ENCODE measurements at places on chromosomes 5 and 9.

DNA sequence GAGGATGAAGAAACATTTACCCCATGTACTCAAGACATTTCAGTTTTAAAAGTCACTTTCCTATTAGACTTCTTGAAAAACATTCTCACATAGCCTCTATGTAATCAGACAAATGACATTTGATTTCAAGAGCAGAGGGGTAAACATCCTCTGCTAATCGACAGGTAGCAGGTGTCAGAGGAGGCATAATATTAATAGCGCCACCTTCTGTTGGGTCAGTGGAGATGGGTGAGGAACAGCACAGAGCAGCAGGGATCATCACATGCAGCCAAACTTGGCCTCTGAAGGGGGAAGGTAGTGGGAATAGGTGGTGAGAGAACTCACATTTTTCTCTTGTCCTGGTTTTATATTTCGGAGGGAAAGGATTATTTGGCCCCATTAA, 3.3 kb upstream of the LSM11 start:
- peak; percentile 42 for DNase-seq

GRCh38 chr9:80957801-80958200, 731.5 kb downstream of the TLE1 start:
- no peak for DNase-seq

DNA sequence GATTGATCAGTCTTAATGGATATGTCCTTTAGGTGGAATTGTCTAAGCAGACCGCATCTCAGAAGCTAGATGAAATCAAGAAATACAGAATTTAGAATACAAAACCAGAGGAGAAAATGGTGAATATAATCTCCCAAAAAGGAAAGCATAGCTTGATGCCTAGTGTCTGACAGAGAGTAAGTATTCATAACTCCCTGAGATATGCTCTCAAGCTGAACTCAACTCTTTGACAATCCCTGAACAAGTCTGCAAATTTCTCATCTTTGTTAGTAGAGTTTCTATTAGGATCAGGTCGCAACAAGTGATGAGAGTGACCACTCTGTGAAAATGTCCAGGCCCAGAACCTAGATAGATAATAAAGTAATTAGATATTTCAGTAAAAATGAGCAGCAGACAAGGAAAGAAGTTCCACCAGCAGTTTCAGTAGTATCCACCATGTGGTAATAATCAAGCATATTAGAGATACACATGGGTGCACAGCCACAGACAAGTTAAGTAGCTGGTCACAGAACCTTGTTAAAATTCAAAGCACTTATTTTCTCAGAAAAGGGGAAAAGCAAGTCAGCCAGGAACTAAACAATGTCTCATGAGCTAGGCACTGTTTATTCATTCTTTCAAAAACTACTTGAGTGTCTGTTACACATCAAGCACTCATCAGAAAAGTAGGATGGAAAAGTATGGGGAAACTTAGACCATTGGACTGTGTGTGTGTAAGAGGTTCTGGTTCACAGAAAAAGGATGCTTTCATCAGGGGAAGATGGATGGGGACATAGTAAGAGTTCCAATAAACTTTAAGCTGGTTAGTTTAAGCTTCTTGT, 481.5 kb upstream of the TUSC1 start:
- DNase-seq, result peak; percentile 12

DNA sequence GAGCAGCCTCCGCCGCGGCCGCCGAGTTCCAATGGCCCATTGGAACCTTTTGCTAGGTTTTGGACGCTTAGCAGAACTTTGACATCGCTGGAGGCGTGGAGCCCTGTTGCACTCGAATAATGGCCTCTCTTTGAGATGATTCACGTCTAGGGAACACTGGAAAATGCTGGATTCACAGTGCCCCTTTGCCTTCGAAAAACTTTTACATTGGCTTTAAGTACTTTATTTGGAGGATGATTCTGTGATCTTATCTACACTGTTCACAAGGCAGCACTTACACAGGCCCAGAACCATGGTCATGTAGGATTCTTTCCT, 536 bp upstream of the PPIC start:
- no peak for DNase-seq

DNA sequence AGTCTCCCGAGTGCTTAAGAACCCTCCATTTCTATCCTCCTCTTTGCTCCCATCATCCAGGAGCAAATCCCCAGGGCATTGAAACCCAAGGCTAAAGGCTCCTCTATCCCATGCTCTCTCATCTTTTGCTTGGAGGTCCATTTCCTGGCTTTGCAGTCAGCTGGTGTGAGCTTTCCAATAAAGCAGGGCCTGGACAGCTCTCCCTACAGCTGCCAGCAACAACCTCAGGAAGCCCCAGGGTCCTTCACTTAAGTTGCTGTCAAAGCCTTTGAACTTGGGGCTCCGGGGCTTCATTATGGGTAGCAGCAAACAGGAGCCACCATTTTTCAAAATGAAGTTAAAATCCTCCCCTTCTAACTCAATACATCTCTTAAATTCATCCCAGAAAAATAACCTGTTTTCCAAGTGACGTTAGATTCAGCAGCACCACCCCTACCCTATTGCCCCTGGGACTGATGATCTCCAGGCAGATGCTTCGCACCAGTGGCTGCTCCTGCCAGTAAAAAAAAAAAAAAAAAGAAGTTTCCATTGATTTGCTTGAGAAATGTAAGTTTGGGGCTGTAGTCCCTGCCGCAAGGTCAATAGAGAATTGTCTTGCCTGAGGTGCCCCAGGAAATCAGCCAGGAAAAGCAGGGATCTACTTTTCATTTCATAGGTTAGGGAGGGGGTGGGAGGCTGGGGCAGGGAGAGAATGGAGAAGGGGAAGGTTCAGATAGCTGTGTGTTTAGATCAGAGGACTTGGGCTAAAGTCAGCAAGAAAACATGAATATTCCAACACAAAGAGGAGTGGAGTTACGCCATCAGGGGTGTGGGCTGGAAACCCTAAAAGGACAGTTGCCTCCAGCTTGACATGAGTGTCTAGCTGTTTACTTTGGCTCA, 83.8 kb upstream of the IL6ST start:
- DNase-seq, result no peak

GRCh38 chr9:76876098-76876497, 29.8 kb downstream of the PRUNE2 start:
- no peak for DNase-seq

GRCh38 chr9:130681769-130682420, 11.7 kb upstream of the EXOSC2 start:
- DNase-seq, result peak; percentile 65

GRCh38 chr9:132948482-132949050, 4.2 kb upstream of the TSC1 start:
- no peak for DNase-seq

DNA sequence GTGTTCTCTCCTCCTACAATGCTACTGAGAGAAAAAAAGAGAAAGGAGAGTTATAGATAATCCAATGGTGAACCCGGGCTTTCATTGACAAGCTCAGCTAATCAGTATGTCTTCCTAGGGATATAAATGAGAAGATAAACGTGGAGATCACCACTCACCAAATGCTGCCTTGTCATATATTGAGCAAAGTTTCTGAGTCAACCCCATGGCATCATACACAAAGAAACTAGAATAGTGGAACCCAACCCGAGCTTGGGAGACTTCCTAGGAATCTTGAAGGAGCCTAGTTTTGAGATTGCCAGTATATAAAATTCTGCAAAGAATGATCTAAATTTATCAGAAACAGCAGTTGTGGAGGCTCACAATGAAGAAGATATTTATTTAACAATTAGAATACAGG, 47.8 kb downstream of the PTPN3 start:
- no peak for DNase-seq

GRCh38 chr5:172809774-172810173, 24.3 kb upstream of the ERGIC1 start:
- DNase-seq, result no peak

DNA sequence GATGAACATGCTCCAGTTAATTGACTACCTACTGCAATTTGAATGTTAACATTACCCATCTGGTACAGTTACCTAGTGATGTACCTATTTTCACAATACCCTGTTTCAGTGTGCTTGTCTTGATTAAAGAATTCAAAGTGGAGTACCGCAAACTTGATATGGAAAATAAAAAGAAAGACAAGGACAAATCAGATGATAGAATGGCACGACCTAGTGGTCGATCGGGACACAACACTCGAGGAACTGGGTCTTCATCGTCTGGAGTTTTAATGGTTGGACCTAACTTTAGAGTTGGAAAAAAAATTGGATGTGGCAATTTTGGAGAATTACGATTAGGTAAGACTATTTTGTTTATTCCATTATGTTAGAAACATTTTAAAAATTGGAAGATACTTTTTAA, 33.5 kb downstream of the CSNK1G3 start:
- DNase-seq, result peak; percentile 20

DNA sequence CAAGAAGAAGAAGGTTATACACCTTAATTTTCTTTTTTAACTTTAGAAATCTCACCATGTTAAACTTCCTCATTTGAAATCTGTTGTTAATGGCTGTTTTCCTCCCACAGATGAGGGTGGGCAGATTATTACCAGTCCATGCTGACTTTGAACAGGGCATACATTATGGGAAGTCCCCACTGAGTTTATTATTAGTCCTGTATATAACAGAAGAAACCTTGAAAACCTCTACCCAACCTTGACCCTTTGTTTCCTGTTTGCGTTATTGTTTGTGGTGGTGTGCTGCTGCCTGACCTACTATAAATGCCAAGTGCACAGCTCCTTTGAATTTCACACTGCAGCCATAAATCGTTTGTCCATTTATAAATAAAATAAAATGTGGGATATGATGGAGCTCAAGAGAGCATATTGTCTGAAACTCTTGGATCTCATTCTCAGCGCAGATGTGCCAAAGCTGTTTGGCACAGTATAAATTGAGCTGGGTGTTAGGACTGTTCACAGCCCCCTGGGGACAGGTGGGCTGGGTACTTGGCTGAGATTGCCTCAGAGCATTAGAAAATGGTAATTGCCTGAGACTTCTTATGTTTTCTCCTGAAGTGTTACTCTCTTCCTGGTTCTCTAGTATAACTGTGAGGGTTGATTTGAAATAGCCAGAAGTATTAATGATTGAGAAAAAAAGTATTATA, 139.6 kb downstream of the SPATA31D1 start:
- DNase-seq, result no peak

DNA sequence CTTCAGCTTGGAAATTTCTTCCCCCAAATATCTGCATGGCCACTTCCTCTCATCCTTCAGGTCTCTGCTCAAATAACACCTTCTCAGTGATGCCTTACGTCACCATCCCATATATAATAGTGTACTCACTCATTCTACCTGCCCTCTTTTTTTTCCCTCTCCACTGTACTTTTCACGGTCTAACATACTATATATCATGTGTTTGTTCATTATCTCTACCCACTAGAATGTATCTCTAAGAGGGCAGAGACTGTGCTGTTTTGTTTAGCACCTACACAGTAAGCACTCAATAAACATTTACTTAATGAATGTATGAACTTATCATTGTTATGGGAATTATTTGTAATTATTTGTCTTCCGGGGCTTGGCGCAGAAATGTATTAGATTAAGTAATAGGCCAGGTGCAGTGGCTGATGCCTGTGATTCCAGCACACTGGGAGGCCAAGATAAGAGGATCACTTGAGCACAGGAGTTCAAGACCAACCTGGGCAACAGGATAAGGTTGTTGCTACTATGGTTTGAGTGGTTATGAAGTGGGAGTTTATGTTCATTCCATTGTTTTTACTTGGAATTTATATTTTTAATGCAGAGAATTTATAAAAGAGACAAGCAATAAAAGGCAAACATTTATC, 6.0 kb upstream of the IL13 start:
- no peak for DNase-seq

- peak; percentile 15 for DNase-seq
Measured at GRCh38 chr5:175872287-175873087, 1.1 kb downstream of the CPLX2 start.

DNA sequence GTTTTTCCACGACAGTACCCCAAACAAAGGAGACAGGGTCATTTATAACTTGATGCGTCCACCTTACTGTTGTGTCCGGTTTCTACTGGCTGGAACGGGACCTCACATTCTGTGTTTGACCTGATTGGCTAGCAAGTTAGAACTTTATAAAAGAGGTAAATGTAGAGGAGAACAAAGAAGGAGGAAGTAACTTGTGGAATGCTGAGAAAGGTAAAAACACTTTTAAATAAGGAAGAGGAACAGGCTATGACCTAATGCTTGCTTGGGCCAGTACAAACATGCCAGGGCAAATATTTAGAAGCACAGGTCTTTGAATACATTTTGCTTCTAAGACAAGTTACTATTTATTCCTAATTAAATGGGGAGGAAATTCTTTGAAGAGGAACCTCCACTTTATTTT, 251.6 kb downstream of the KIAA0825 start:
- peak; percentile 57 for DNase-seq

- DNase-seq, result no peak
Measured at GRCh38 chr9:94792511-94792910, 66.0 kb downstream of the AOPEP start.

DNA sequence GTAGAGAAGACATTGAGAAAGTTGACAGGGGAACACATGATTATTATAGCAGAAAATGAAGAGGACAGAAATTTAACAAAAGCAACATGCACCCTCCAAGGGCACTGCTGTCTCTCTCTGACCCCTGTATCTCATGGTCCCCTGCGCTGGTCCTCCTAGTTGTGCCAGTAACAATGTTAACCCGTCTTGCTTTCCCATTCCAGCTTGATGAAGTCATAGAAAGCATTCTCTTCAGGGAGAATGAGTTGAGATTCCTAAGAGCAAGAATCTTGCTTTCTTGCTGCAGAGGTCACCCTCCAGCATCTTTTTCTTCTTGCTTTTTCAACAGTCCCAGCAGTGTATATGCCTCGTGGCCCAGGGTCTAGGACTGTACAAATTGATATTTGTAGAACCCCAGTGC, 279.6 kb upstream of the ADAMTSL1 start:
- no peak for DNase-seq

DNA sequence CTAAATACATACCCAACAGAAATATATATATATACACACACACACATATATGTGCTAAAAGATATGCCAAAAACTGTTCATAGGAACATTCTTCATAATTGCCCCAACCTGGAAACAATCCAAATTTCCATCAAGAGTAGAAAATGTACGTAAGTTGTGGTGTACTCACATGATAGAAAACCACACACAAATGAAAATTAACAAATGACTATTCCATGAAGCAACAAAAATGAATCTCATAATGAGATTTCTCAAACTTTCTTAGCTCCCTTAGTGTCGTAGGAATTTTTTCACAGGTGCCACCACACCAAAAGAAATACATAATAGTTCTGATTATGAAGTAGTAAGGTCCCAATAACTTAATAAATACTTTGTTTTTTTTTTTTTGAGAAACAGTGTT, 7.8 kb downstream of the ATP10B start:
- DNase-seq, result no peak

DNA sequence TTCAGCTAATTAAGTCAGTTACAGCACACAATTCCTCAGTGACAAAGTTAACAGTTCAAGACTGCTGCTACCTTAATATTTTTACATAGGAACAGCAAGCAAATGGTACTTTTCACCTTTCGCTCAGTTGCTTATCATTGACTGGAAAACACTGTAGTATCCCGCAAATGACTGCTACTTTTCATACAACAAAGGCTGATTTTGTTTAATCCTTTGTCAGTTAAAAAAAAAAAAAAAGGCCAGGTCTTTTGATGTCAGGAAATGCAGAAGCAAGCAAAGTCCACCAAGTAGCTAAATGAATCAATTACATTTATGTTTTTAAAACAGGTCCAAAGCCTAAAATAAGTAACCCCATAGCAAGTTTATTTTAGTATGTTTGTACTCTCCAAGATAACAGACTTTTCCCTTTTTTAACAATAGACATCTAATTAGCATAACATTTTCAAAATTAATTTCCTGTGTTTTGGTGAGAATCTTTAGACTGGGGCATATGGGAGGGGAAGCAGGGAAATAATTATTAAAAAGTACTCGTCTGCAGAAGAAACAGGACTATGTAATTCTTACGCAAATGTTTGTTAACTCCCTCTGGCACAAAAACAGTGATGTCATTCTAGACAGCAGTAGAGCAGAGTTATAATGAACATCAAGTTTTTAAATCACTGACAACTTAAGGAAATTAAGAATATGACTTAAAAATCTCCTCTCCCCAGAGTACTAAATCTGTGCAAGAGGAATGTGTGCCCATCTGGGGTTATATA, 9.6 kb downstream of the PFDN1 start:
- no peak for DNase-seq

All from KBM-7 (cell line).